ENCODE measurements at places on chromosomes 2 and 18.

GRCh38 chr18:40576507-40577115, 1378.4 kb upstream of the PIK3C3 start:
- DNase-seq, result no peak

DNA sequence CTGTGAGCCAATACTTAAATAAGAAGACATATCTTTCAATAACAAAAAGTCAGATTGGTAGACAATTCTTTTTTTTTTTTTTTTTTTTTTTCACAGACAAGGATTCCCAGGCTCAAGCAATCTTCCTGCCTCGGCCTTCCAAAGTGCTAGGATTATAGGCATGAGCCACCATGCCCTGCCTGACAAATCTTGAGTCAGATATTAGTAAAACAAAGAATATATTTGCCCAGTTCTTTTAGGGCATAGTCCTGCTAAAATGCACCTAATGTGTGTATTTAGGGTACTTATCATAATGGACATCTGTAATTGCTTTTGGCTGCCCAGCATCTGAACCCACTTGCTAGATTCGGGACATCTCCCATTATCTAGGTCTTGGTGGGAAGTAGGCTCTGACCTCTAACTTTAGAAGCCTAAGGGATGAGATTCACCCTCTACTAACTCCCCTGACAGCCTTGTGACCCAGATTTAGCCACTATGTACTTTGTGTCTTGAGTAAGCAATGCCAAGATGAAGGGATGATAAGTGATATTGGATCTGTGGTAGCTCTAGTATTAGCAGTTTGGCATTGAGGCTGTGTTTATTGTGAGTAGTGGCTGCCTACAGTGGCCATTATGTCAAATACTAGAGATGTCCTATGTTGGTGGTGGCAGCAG, 18.5 kb upstream of the PSME4 start:
- DNase-seq, result no peak

DNA sequence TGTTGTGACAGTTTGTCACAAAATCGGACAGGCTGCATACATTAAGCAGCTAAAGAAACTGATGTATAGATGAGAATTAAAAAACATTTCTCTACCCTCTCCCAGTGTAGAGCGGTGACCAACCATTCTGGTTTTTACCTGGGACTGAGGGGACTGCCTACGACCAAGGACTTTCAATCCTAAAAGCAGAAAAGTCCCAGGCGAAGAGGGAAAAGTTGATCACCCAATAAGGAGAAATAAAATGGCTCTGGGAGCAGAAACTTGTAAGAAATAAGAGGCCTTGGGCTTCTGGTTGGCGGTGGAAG, 30.9 kb upstream of the YPEL5 start:
- DNase-seq, result no peak

GRCh38 chr2:204470621-204471196, 74.6 kb upstream of the PARD3B start:
- no peak for DNase-seq

DNA sequence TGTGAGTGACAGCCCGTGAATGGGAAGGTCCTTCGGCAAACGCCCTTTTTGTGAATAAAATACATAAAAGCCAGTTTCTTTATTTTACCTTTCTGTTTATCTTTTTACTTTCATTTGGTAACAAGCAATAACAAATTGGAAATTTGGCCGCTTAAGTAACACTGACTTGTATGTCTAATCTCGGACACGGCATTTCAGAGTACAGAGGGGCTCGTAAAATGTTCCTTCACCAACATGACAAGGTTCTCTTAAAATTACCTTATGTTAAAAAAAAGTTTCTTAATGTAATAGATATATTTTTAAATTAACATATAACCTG, 558 bp upstream of the NEMP2 start:
- no peak for DNase-seq

DNA sequence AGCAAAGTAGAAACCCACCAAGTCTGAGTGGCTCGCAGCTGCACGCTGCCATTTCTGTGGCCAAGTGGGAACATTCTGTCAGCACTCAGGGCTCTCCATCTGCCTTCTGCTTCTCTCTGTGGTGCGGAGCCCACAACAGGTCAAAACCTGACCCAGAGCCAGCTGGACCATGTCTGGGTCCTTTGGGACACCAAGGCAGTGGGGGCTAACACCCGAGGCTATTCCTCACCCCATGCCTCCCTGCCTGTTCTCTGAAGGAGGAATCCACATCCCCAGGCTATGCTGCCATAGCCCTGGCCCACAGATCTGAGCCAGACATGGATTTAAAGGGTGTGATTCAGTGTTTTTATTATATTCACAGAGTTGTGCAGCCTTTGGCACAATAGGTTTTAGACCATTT, 86.4 kb downstream of the SNTG2 start:
- DNase-seq, result no peak

DNA sequence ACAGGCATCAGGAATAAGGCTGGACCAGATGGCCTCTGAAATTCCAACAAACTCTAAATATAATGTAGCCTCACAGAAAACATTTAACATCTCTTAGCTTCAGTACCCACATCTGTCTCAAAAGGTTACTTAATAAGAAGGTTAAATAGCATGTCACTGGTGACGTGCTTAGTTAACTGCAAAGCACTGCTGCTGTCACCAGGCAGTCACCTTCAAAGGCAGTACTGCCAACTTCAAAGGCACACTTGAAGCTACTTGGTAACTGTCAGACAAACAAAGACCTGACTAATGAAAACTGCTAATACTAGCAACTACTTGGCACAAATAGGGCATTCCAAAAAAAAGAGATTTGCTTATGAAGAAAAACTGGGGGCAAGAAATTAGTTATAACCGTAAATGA, 36.2 kb downstream of the EPG5 start:
- DNase-seq, result no peak

DNA sequence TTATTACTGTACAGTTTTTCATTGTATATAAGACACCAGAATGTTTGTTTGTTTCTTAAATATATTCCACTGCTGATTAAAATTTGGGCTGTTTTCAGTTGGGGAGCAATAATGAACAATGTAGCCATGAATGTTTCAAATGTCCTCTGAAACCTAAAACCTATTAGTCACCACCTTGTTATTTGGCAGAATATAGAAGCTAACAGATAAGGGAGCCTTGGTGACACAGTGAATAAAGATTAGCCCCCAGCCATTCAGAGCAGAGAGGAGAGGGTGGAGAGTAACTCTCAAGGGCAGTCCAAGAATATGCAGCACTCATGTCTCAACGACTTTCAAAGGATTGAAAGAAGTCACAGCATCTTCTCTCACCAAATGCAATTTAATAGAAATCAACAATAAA, 43.1 kb upstream of the ATP8B1 start:
- DNase-seq, result peak; percentile 90

DNA sequence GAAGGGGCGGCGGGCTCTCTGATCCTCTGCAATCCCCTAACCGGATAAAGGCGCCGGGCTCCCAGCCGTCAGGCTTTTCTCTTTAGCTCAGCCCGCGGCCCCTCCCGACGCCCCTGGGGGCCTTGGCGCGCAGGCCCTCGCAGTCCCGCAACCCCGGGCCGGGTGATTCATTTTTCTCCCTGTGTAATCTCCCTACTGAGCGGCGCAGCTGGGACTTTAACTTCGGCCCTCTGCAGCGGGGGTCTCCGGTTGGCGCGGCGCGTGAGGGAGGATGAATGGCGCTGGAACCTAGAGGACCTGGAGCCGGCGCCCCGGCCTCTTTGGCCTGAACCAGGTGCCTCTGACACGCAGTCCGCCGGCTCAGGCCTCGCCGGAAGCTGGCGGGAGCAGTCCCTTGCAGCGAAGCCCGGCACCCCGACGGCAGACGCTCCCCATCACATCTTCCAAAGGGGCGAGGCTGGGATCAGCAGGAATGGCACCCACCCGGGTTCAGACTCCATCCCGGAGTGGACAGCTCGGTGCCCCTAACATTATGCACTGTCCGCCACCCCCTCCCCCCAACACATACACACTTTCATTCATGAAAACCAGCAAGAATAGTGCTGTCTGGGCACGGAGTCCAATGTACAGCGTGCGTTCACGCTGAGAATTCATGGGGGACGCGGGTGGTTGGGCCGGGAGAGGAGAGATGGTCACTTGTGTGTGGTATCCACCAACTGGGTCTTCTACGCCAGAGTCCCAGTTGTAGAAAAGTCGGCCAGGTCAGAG, 1.2 kb downstream of the CNGA3 start:
- DNase-seq, result no peak

DNA sequence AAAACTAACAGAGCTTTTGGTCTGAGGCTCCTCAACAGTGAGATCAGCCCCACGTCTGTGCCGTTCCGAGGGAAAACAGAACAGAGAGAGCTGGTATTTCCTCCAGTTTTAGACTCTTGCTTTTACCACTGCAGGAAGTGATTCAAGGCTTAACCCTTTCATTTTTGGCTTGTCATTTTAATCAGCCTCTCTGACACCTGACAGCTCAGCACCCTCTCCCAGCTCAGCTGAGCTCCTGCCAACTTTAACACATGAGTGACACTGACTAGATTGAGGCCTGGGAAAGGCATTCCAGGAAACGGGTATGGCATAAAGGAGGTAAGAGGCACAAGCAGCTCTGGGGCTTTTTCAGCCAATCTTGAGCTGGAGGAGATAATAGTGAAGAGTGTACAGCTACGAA, 239.4 kb upstream of the SKOR2 start:
- peak; percentile 7 for DNase-seq

DNA sequence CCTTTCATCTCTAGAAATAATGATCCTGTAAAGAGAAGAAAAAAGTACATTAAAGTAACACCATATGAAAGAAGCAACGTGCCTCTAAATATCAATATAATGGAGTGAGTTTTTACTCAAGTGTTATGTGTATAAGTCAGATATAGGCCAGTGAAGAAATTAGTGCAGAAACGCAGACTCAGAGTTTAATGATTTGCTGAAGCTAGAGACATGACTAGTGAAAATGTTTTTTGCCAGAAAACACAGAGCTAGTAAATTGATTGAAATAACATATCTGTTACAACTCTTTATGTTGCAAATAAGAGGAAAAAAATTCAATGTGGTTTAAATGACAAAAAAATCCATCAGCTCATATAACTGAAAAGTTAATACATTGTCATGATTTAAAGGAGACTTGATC, 217.2 kb upstream of the NXPH2 start:
- no peak for DNase-seq
